ENCODE measurements at places on chromosomes 3 and 15.

DNA sequence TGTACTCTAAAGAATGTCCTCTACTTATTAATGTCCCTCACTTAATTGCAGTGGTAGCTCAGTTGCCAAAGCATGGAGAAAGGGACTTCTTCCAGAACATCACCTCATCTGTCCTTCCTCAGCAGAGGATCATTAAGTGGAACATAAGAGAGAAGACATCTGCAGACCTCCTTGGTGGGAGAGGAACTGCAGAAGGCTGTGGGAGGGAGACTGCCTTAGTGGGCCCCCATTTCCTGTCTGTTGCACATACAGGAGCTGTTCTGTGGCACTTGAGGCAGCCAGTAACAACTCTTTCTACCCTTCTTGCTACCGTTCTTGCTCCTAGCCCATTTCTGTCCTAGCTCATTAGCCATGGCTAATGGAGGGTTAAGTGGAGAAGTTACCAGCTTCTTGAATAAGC lies 33.6 kb downstream of the HPS3 start:
- no peak for DNase-seq

- no peak for DNase-seq
Measured at GRCh38 chr3:63295806-63296205, 17.7 kb downstream of the SYNPR start.

- no peak for DNase-seq
Measured at GRCh38 chr3:21531909-21532308, 219.1 kb downstream of the ZNF385D start.

- DNase-seq: no peak
Measured at GRCh38 chr15:85129881-85130280, 148.2 kb downstream of the PDE8A start.

DNA sequence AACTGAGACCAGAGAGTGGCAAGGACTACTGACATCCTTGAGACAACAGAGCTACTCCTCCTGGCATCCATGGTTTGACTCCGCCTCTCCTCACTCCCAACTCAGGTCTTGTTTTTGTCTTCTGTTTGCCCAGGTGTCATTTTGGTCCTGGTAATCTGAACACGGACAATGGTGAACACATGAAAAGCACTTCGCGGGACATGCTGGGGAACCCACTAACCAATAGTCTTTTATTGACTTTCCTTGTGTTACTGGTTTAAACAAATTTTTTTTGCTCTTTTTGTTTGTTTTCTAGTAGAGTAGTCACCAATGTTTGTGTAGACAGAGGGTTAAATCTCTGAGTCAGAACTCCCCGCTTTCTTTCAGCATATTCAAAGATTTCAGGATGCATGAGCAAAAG lies 38.4 kb downstream of the LARP6 start:
- DNase-seq: no peak

- DNase-seq: no peak
Measured at GRCh38 chr15:69973102-69973714, 124.5 kb downstream of the TLE3 start.

- DNase-seq: no peak
Measured at GRCh38 chr3:171815973-171816595, 5.8 kb upstream of the PLD1 start.

DNA sequence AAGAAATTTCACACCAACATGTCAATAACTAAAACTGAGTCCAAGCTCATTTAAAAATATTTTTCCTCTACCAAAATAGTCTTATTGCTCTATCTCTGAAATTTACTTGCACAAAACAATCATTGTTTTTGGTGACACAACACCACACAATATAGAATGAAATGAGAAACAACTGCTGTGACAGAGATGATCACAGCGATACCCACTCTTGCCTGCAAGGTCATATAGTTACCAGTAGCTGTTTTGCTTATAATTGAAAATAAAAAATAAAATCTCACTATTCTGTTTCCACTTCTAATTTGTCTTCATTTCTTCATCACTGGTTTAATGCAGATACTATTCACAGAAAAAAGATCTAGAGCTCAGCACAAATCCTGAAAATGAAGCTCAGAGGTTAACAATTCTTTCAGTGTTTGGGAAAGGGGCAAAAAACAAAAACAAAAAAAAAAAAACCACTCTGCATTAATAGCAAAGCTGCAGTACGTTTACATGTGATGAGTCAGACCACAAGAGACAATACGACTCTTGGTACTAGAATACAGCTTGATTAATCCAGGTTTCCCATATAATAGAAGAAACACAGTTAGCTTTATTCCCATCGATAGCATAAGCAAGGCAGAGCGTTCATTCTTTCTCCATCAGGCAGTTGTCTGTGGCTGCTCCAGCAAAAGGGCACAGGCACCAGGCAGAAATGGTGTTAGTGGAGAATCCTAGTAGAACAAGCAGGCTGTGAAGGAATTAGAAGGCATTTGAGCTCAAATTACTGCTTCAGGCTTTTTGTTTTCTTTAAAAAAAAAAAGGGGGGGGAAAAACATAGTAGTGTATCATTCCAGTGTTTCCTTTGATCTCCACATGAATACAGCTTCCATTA lies 773 bp downstream of the ANKRD28 start:
- no peak for DNase-seq

DNA sequence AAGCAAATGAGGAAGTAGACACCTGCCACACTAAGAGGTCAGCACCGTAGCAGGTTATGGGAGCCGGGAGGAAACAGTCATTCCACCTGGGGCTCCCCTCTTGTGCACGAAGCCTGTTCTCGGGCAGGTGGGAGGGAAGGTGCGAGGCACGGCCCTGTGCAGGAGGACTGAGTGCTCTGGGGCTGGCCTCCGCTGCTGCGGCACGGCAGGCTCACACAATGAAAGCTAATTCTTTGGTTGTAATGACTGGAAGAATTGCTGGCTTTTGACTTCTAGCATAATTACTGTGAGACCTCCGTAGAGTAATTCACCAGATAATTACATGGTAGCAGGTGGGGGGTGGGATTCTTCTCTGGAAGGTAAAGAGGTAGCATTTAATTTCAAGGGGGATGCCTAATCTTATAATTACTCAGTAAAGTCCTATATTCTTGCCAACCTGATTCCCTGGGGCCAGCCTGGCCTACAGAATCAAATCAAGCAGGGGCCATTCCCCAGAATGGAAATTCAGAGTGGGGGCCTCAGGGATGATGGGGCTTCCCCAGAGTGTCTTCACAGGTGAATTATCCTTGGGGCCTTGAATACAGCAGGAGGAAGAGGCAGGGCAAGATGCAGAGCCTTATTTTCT lies 129.1 kb downstream of the TPRA1 start:
- DNase-seq: no peak

DNA sequence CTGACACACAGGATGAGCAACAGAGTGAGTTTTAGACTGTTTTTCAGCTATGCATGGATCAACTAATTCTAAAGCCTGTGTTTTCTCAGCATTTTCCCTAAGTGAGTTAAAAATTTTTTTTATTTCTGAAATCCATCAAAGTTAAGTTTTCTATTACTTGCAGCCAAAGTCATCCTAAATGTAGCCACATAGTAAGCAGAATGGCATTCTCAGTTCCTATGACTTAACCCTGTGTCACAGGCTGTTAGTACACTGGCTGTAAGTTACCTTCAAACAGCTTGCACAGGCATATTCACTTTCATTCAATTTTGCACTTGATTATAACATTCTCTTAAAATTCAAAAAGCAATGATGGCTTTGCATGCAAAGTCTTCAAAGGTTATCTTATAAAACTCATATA lies 368.2 kb downstream of the OCA2 start:
- DNase-seq: no peak

Measured in mesothelial cell of epicardium (in vitro differentiated cells).